ENCODE measurements at places on chromosomes 3 and 15.
A peak's percentile ranks its signal among the peaks of the same experiment; 100 is the strongest.

- DNase-seq = no peak
Observed at GRCh38 chr15:80747317-80748053, 31.7 kb upstream of the CEMIP start.

DNA sequence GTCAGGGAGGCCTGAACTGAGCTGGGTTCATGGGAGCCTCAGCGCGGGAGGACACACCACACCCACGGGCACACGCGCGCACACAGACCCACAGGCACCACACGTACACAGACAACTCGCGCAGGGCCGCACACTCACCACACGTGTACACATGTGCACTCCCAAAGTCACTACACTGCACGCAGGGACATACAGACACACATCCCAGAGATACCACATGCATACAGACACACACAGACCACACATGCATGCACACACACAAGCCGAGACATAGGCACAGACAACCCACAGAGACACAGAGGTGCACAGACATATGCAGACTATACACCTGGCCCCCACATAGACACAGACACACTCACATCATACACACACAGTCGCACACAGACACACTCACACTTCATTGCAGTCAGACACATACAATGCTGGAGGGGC, 1.1 kb upstream of the MGLL start:
- no peak for DNase-seq

DNA sequence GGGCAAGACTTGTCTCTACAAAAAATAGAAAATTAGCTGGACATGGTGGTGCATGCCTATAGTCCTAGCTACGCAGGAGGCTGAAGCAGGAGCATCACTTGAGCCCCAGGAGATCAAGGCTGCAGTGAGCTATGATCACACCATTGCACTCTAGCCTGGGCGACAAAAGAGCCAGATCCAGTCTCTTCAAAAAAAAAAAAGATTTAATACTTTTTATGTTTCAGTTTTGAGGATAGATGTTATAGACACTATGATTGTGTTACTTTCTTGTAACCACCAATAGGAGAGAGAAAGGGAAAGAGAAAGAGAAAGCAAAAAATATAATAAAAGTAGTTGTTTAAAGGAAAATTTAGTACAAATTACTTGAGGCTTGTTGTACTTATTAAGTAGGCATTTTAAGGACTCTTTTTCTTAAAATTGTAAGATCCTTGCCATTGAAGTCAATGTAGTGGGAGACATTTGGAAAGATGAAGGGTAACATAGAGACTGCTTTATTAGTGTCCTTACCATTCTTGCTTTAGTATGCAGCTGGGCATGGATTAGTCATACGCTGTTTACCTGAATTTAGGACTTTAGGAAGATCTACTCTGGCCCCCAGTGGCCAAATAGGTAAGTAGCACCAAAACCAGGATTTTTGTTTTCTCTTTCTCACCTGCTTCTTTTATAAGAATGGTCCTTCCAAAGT, 35.1 kb upstream of the ZDHHC23 start:
- DNase-seq = peak; percentile 18

DNA sequence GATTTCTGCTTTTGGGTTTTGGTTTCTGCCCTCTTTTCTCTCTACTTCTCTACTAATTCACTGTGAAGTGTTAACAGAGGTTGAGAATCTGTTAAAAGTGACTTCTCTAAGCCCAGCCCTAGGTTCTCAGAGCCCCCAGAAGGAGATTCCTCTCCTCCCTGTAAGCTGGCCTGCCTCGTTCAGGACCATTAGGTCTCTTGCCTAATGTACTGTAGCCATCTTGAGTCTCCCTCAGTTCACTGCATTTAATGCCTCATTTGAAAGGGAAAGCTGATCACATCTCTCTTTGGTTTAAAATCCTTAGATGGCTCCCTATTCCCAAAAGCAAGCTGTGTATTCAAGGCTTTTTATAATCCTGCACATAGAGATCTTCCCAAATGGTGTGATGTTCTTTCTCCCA, 16.3 kb downstream of the RTP1 start:
- DNase-seq = no peak

DNA sequence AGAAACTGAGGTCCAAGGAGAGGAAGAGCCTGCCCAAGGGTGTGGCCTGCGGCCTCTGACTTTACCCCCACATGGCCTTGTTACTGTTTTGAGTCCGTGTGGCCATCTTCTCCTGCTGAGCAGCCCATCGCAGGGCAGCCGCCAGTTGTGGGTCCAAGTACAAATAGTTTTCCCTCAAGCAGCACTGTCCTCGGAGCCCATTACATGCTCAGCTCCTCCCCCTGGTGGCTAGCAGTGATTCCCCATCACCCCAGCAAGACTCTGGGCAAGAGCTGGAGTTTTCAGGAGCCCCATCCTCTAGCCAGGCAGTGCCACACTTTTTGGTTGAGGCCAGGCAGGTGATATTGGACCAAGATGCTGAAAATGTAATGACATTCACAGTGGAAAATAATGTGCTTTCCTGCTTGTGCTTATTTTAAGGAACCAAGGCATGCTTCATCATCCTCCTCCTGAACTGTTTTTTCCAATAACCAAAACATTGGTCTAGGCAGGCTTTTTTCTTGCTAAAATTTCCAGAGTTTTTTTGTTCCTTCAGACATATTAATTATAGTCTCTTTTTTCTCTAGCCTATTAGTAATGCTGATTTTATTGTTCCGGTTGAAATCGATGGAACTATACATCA, 23.2 kb upstream of the VILL start:
- no peak for DNase-seq

GRCh38 chr3:134810850-134811249, 15.8 kb downstream of the EPHB1 start:
- DNase-seq = no peak

GRCh38 chr3:122691195-122691594, 10.6 kb downstream of the PARP14 start:
- DNase-seq = no peak

DNA sequence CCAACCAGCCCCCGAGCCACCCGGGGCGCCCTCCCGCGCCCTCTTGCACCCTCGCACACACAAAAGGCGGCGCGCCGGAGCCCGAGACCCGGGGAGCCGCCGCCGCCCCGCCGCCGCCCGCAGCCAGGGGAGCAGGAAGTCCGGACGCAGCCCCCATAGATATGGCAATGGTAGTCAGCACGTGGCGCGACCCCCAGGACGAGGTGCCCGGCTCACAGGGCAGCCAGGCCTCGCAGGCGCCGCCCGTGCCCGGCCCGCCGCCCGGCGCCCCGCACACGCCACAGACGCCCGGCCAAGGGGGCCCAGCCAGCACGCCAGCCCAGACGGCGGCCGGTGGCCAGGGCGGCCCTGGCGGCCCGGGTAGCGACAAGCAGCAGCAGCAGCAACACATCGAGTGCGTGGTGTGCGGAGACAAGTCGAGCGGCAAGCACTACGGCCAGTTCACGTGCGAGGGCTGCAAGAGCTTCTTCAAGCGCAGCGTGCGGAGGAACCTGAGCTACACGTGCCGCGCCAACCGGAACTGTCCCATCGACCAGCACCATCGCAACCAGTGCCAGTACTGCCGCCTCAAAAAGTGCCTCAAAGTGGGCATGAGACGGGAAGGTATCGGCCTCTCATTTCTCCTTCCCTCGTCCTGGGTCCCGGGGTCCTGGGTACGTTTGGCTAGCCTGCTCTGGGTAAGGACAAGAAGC, 1.6 kb downstream of the NR2F2 start:
- no peak for DNase-seq

DNA sequence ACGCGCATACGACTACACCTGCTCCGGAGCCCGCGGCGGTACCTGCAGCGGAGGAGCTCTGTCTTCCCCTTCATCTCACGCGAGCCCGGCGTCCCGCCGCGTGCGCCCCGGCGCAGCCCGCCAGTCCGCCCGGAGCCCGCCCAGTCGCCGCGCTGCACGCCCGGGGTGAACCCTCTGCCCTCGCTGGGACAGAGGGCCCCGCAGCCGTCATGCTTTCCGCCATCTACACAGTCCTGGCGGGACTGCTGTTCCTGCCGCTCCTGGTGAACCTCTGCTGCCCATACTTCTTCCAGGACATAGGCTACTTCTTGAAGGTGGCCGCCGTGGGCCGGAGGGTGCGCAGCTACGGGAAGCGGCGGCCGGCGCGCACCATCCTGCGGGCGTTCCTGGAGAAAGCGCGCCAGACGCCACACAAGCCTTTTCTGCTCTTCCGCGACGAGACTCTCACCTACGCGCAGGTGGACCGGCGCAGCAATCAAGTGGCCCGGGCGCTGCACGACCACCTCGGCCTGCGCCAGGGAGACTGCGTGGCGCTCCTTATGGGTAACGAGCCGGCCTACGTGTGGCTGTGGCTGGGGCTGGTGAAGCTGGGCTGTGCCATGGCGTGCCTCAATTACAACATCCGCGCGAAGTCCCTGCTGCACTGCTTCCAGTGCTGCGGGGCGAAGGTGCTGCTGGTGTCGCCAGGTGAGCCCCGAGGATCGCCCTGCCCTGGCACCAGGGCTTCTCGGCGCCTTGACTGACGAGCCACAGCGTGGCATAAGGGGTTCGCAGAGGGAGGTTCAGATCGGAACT, 420 bp downstream of the SLC27A2 start:
- DNase-seq = no peak

- no peak for DNase-seq
Observed at GRCh38 chr15:100394736-100395440, 53.1 kb upstream of the ADAMTS17 start.

- DNase-seq = no peak
Observed at GRCh38 chr3:187314176-187314575, 22.6 kb upstream of the MASP1 start.

- DNase-seq = no peak
Observed at GRCh38 chr15:84840255-84840654, 23.1 kb downstream of the ALPK3 start.

- no peak for DNase-seq
Observed at GRCh38 chr15:93189561-93189960, 100.5 kb upstream of the RGMA start.

- DNase-seq = no peak
Observed at GRCh38 chr3:59563072-59563605, 513.3 kb upstream of the CFAP20DC start.
